ENCODE measurements at places on chromosomes 4 and X.

GRCh38 chrX:14886252-14886651 is 13.0 kb downstream of the MOSPD2 start:
- DNase-seq, result no peak

DNA sequence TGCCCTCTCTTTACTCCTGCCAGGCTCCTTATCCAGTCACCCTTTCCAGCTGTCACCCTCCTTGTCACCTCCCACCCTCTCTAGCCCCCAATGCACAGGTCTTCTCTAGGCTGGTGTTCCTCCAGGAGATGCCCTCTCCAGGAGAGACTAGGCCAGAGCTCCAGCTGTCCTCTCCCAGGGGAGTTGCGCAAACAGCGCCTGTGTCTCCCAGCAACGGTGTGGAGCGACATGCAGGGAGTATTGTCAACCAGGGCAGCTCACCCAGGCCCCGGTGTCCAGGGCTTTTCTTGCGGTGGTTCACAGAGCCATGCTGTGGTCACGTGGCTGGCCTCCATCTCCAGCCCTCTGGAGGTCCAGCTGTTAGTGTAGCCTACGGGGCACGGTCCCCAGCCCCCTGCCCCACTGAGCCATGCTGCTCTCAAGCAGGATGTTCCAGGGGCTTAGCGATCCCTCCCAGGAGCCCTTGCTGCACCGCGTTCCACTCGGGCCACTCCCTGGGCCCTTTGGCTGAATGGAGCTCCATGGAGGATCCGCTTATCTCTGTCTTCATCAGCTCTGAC is 34.8 kb downstream of the CCNQ start:
- DNase-seq, result no peak

- DNase-seq, result no peak
Observed at GRCh38 chr4:136829280-136829679, 703.0 kb downstream of the PCDH18 start.

GRCh38 chr4:39730072-39730471 is 32.1 kb downstream of the UBE2K start:
- no peak for DNase-seq

GRCh38 chrX:106606571-106606970 is 5.2 kb upstream of the RADX start:
- DNase-seq, result no peak

DNA sequence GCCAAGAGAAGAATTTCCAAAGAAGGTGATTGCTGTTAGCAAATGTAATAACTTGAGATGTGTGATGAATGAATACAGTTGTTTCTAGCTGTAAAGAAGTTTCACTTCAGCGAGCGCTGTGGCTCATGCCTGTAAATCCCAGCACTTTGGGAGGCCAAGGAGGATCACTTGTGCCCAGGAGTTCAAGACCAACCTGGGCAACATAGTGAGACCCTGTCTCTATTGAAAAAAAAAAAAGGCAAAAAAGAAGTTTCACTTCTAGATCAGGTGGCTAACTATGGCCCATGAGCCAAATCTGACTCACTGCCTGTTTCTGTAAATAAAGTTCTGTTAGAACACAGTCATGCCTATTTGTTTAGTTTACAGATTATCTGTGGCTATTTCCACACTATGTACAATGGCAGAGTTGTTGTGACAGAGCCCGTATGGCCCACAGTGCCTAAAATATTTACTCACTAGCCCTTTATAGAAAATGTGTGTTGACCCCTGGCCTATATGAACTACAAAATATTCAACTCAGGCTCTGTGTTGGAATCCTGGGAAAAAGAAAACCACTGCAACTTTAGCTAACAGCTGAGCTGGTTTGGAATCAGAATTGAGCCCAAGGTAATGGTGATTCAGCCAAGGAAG is 54.1 kb upstream of the PRPS1 start:
- no peak for DNase-seq

GRCh38 chr4:128832243-128832625 is 22.7 kb downstream of the JADE1 start:
- DNase-seq, result no peak

- DNase-seq, result no peak
Observed at GRCh38 chr4:6277139-6277802, 7.6 kb downstream of the WFS1 start.

GRCh38 chr4:153747406-153747955 is 12.3 kb downstream of the RNF175 start:
- DNase-seq, result no peak

- DNase-seq, result no peak
Observed at GRCh38 chr4:171022824-171023230, 790.4 kb upstream of the GALNTL6 start.

- DNase-seq, result no peak
Observed at GRCh38 chrX:151019856-151020255, 36.7 kb downstream of the HMGB3 start.

DNA sequence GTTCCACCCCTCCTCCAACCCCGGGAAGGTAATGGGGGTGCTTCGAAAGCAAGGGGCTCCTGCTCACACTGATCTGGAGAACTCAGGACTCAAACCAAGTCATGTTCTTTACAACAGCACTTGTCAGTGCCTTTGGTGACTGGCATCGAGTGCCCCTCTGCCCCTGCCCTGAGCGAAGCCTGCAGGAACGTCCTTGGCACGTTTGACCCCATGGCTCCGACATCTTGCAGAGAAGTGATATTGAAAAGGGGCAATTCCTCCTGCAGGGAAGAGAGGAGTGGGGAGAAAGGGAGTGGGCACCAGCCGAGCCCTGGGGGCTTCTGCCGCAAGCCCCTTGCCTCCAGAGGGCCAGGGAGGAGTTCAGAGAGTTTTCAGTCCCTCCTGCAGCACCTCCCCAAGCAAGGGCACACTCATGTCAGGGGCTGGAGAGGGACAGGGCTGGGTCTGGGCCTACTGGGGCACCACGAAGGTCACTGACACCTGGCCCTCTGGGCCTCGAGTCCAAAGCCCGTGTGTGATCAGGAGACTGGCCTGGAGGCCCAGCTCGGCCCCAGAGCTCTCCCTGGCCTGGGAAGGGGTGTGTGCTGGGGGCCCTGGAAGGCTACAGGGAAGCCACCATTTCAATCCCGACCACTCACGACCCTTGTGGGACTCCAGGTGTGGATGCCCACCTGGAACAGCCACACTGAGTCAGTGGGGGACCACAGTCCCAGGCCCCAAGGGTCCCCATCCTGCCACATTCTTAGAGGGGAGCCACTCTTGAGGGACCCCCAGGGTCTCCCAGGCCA is 94.9 kb upstream of the NKX1-1 start:
- DNase-seq, result no peak

DNA sequence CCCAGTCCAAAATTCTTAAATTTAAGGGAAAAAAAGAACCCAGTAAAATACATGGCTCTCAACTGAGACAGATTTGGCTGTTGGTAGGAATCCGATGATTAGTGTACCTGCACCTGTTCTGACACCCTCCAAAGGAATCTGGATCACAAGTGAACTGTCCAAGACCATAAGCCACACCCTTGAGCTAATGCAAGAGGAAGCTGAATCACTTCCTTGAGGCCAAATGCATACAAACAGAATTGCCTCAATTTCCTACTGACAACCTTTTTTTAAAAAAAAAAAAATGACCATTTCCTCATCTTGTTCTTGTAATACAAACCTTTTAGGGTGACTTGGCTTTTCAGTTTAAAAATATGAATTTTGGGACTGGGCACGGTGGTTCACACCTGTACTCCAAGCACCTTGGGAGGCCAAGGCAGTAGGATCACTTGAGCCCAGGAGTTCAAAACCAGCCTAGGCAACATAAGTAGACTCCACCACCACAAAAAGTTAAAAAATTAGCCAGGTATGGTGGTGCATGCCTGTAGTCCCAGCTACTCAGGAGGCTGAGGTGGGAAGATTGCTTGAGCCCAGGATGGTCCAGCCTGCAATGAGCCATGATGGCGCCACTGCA is 10.7 kb upstream of the FBXL5 start:
- DNase-seq, result no peak

GRCh38 chrX:114077773-114078172 is 506.1 kb upstream of the HTR2C start:
- DNase-seq, result no peak

- DNase-seq, result no peak
Observed at GRCh38 chr4:5774416-5775036, 63.5 kb downstream of the EVC start.

DNA sequence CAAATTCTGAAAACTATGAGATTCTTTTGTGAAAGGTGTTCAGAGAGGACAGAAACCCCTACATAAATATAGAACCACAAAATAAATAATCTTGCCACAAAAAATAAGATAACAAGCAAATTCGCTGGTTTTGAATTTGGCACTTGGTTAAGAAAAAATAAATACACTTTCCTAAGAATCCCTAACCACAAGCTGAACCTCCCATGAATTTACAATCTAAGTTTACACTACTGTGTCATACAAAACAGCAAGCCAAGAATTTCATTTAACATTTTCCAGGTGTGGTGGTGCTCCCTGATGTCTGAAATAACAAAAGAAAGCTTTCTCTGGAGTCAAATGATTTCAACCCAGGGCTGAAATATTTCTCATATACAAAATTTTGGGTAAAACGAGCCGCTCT is 121.0 kb downstream of the KCNIP4 start:
- DNase-seq, result no peak

DNA sequence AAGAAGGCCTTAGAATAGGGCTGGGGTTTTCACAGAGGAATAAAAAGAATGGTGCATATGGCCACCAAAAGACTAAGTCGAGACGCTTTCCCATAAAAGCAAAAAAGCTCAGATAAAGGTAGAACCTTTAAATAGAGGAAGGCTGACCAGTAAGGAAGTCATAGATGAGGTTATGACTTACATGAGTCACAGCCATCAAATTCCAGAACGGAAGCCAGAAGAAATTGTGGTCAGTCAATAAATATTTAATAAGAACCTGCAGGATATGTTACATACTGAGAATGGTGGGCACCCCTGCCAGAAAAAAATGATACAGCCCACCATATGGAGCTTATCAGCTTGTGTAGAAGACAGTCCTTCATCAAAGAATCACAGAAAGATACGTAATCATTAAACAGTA is 120.1 kb downstream of the MANBA start:
- no peak for DNase-seq

DNA sequence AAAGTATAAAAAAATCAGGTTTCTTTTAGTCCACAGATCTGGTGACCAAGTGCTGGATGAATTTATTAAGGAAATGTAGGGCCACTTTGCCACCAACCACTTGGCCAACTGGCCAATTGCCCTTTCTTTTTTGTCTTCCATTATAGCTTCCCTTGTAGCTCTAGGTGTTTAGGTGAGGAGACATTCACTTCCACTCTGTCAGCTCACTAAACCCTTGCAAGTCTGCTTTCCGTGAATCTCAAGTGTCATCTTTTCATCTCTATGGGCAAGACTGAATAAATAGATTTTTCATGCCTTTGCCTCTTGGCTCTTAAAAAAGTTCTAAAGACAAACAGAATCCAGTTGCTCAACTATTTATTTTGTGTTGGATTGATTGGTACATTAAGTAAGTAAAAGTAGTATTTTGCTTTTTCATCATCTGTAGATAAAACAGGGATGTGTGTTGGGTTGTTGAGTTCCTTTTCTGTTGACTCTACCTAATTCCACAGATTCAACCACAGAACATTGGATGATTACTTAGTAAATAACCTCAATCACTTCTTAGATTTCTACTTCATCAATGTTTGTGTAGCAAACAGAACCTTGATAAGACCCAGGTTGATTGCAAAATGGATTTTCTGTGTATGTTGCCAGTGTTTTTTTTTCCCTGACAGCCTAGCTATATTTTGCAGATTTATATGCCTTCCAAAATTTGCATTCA is 68.1 kb upstream of the GRXCR1 start:
- DNase-seq, result no peak

DNA sequence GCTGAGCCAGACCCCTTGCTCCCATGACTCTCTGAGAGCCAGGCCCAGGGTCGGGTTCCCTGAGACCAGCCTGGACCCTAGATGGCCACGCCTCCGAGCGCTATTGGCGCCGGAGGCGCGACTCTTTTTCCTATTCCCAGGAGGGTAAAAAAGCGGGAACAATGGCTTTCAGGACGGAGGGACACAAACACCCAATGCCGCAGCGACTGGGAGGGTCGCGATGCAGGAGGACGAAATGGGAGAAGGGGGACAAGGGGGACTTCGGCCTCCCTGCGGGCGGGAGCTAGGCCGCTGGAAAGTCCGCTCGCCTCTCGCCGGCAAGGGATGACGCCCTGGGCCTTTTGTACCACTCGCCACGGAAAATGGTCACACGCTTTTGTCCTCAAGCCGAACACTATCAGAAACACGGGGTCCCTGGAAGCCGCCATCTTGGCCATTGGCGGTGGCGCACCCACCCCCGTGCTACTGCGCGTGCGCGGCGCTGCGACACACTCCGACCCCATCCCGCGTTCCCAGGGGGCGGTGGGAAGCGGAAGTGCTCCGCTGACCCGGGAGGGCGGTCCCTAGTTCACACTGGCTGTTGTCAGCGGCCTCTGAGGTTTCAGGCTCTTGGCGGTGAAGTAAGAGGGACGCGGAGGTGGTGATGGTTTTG is 98.4 kb downstream of the ZNF674 start:
- DNase-seq, result peak; percentile 13

DNA sequence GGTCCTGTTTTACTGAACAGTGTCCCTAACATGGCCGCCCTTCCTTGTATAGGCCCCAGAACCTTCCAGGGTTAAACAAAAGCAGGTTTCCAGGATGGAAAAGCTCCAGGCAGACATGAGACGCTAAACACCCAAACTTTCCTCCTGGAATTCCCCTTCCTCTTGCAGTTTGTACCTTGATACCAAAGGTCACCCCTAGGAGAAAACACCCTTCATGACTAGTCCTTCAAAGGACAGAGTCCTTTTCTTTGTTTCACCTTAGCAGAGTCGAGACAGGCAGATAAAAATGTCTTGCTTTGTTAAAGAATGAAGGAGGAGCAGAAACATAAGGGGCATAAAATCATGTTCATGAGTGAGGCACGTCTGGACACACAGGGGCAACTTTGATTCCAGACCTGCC is 247.5 kb downstream of the BCOR start:
- DNase-seq, result no peak

- no peak for DNase-seq
Observed at GRCh38 chr4:39096847-39097246, 34.8 kb downstream of the KLHL5 start.

- no peak for DNase-seq
Observed at GRCh38 chrX:147565237-147565636, 346.5 kb upstream of the FMR1 start.

- no peak for DNase-seq
Observed at GRCh38 chrX:95539041-95539440, 1145.6 kb upstream of the DIAPH2 start.

DNA sequence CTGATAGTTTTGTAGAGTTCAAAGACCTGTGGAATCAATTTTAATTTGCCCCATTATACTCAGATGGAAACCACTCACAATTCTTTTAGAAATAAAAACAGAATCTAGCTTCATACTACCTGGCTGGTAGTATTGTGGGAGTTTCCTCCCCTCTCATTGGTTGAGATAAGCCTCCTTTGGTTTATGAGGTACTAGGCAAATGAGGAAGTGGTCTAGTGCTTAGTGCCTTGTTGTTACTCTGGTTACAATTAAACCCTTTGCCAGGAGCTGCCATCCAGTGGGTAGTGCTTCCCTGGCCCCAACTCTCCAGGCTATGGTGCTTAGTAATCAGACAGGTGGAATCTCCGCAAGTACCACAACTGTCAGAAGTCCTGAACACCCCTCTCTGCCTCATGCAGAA is 118.3 kb downstream of the CDKL5 start:
- DNase-seq, result no peak

- no peak for DNase-seq
Observed at GRCh38 chrX:109890910-109891502, 111.9 kb upstream of the TMEM164 start.

GRCh38 chr4:94635177-94635576 is 122.6 kb upstream of the BMPR1B start:
- no peak for DNase-seq

GRCh38 chrX:40153345-40154249 is 55.8 kb upstream of the BCOR start:
- DNase-seq, result no peak

- DNase-seq, result no peak
Observed at GRCh38 chr4:37754410-37755185, 68.4 kb upstream of the RELL1 start.

- no peak for DNase-seq
Observed at GRCh38 chr4:16439768-16440167, 213.5 kb upstream of the TAPT1 start.
